ENCODE measurements at places on chromosomes 16 and 17.

- DNase-seq: no peak
Observed at GRCh38 chr16:15507301-15507958, 73.0 kb downstream of the BMERB1 start.

DNA sequence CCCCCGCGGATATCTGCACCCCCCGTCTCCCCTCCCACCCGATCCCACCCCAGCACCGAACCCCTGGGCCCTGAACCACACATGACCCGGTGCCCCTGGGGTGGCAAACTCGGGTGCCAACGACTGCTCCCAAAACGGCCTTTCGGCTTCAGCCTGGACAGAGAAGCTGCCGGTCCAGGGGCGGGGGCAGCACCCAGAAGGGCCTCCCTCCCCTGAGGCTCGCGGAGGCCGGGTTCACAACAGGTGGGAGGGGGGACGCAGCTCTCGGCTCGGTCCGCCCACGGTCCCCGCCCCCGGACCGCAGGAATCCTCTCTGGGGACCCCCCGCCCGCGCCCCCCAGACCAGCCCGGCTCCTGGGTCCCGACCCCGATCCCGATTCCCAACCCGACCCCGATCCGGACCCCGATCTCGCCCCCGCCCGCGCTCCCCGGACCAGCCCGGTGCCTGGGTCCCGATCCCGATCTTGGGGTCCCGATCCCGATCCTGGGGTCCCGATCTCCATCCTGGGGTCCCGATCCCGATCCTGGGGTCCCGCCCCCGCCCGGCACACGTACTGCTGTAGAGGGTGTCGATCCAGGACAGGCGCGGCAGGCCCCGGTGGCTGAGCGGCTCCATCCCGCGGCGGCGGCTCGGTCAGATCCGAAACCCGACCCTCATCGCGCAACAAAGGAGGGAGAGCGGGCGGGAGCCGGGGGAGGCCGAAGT, 516 bp downstream of the ABR start:
- DNase-seq: no peak

DNA sequence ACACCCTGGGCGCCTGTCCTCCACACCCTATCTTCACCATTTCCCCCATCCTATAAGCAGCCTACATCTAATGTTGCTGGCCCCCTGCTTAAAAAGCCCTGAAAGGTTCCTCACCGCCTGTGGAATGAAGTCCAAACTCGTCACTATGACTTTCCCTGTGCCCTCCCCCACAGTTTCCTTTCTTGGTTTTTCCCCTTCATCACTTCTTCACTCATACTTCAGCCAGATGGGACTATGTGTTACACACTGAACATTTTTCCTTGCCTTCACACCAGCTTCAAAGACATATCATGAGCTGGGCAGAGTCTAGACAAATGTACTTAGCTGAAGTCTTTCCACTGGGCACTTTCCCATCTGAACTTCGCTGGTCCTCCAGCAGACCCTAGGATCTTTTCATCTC, 1.5 kb upstream of the MARCHF10 start:
- DNase-seq: no peak

DNA sequence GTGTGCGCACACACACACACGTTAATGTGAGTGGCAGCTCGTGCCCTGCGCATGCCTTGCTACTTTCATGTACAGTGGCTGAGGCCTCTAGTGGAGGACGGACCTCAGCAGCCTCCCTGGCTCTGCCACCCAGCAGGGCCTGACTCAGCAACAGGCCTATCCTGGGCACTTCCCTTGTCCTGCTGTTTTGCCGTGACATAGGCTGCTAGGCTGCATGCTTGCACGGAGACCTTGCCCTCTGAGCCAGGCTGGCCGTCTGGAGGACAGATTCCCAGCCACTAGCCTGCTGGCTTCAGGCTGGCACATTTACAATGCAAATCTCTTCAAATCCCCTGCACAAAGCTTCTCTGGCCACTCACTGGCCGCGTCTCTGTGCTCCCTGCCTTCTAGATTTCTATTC, 9.5 kb downstream of the RNF213 start:
- DNase-seq: no peak

- no peak for DNase-seq
Observed at GRCh38 chr17:46163316-46163715, 29.9 kb downstream of the KANSL1 start.

DNA sequence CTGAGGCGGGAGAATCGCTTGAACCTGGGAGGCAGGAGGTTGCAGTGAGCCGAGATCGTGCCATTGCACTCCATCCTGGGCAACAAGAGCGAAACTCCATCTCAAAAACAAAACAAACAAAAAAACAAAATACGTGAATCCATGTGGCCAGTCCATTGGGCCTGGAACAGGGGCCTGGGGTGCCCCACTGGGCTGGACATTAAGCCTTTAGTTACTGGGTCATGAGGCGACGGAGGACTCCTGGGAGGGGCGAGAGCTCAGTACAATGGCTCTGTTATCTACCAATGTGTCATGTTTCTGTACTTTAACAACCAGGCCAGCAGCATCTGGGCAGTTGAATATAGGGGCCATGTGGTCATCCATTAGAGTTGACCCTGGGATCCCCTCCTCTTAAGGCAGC, 18.9 kb upstream of the CLEC18A start:
- no peak for DNase-seq
